ENCODE measurements at places on chromosomes 7 and 10.

GRCh38 chr7:128858380-128859231 is 4.0 kb upstream of the ATP6V1F start:
- no peak for ATAC-seq

- ATAC-seq = no peak
Measured at GRCh38 chr7:144866189-144866588, 30.3 kb upstream of the TPK1 start.

DNA sequence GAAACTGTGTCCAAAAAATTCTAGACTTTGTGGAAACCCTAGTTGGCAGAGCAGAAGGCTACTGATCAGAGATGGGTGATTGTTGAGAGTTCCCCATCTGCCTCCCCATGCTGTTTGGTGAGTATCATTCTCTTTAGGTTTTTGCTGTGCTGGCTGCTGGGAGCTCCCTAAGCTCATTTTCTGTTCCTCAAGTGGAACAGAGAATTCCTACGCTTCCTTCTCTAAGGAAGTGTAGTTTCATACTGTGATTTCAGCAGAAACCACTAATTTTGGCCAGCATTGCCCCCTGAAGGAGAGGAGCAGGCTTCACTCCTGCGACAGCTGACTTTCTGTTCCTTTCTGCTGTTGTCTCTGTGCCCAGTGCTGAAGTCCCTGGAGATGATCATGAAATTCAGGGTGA is 355.3 kb upstream of the NPVF start:
- no peak for ATAC-seq

GRCh38 chr7:148264933-148265557 is 325.5 kb upstream of the C7orf33 start:
- ATAC-seq = peak; percentile 51

- no peak for ATAC-seq
Measured at GRCh38 chr7:112193915-112194502, 12.2 kb downstream of the DOCK4 start.

GRCh38 chr10:126042354-126042753 is 146.0 kb downstream of the FANK1 start:
- ATAC-seq = peak; percentile 5

DNA sequence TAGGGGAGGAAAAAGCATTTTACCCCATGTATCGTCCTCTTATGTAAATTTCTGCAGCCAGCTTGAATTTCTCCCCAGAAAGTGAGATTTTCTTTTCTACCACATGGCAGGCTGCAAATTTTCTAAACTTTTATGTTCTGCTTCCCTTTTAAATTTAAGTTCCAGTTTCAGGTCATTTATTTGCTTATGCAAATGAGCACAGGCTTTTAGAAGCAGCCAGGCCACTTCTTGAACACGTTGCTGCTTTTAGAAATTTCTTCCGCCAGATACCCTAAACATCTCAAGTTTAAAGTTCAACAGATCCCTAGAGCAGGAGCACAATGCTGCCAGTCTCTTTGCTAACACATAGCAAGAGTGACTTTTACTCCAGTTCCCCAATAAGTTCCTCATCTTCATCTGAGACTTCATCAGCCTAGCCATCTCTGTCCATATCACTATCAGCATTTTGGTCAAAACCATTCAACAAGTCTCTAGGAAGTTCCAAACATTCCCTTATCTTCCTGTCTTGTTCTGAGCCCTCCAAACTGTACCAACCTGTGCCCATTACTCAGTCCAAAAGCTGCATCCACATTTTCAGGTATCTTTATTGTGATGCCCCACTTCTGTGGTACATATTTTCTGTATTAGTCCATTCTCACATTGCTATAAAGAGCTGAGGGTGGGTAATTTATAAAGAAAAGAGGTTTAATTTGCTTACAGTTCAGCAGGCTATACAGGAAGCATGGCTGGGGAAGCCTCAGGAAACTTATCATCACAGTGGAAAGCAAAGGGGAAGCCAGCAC is 16.3 kb downstream of the EZH2 start:
- ATAC-seq = no peak

- no peak for ATAC-seq
Measured at GRCh38 chr10:24114556-24114955, 94.4 kb upstream of the KIAA1217 start.

GRCh38 chr10:7706534-7707073 is 3.5 kb downstream of the ITIH2 start:
- no peak for ATAC-seq

DNA sequence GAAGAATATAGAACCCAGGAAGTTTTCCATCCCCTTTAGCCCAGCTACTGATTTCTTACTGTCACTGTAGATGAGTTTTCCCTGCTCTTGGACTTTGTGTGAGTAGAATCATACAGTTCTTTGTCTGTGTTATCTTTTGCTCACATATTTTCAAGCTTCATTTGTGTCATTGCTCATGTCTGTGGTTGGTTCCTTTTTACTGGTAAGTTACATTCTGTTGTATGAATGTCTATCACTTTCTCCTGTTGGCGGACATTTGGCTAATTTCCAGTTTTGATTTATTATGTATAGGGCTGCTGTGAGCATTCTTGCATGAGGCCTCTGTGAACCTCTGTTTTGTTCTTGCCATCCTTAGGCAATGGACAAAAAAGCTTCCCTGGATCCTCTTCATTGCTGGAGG is 5.3 kb downstream of the GLRX3 start:
- no peak for ATAC-seq

DNA sequence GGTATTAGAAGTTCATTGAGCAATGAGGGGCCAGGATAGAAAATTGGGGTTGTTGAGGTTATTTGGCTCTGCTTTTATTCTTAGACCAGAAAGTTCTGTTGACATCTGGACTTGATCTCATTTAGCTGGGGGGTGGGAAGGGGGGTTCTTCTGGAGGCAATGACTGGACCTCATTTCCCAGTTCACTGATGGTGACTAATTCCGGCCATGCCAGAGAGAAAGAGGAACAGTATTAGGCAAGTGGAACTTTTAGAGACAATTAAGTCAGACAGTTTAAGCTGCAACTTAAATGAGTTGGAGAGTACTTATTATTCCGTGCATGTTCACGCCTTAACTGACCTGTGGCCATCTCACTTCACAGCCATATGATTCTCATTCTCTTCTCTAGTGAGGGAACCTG is 512.5 kb downstream of the REEP3 start:
- ATAC-seq = no peak

- no peak for ATAC-seq
Measured at GRCh38 chr10:47222461-47222860, 77.5 kb upstream of the GDF10 start.

- ATAC-seq = no peak
Measured at GRCh38 chr10:127935071-127935561, 28.2 kb downstream of the PTPRE start.

- ATAC-seq = peak; percentile 41
Measured at GRCh38 chr7:140358412-140359051, 39.8 kb downstream of the SLC37A3 start.

GRCh38 chr10:80464557-80465450 is 10.7 kb downstream of the TSPAN14 start:
- no peak for ATAC-seq

DNA sequence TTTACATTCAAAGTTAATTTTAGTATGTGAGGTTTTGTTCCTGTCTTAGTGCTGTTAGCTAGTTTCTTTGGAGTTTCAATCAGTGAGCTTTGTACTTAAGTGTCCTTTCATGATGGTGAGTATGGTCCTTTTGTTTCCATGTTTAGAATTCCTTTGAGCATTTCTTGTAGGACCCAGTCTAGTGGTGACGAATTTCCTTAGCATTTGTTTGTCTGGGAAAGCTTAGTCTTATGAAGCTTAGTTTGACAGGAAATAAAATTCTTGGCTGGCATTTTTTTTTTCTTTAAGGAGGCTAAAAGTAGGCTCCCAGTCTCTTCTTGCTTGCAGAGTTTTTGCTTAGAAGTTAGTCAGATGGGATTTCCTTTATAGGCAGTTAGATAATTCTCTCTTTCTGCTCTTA is 209.2 kb upstream of the SEMA3C start:
- no peak for ATAC-seq

DNA sequence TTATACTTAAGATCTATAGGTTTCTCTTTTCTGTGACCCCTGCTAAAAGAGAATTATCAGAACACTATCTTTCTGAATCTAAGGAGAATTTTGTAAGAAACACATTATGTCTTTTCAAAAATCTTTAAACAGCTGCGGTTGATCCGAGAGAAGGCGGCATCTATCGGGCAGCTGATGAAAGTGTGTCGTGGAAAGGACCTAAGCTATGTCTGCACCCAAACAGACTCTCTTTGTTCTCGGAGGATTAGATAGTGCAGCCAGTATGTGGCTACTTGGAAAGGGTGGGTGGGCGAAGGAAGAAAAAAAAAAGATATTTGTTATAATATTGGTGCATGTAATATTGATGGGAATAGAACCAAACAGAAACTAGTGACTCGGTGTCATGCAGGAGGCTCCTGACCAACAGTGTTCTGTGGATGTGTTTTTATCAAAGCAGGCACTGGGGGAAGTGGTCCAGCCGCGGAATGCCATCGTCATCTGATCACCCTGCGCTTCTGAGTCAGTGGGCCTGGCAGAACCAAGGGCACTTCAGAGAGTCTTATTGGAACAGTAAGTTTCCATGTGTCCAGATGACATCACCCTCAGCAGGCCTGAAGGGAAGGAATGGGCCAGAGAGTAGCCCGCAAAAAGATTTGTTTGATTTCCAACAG is 509.7 kb upstream of the AKR1E2 start:
- no peak for ATAC-seq

DNA sequence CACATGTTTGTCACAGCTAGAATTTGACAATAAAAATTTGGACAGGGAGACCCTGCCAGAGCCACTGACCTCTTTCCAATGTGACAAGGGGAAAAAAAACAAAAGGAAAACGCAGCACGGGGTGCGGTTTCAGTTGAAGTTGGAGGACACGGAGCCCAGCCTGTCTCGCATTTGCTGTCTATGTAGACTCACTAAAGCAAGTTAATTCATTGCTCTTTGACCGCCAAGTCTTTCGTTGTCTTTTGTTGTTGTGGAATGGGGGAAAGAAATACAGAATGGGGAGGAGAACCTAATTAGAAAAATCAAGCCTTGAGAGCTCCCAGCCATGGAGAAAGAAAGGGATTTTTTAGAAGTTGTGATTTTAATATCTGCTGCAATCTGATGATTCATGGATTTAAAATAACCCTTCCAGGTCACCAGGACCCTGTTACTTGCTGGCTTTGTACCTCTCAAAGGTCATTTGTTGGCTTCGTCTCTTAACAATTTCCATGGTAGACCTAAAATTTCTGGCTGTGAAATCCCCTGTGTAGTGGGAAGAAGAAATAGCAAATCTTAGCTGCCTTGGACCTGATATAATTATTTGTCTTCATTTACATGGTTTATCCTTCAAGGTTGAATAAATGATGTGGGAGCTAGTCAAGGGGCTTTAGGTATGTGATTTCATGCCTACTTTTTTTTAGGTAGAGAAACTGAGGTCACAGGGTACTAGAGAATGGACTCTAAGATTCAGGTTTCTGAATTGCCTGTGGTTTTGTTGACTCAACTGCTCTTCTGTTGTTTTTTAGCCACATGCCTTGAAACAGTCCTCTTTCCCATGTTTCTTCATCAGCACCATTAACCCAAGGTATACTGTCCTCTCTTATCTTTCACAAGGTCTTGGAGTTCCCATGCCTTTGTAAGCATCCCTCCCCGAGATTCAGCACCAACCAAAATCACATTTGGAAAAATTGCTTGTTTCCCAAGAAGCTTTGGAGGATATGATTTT is 78.7 kb downstream of the TCF7L2 start:
- no peak for ATAC-seq

DNA sequence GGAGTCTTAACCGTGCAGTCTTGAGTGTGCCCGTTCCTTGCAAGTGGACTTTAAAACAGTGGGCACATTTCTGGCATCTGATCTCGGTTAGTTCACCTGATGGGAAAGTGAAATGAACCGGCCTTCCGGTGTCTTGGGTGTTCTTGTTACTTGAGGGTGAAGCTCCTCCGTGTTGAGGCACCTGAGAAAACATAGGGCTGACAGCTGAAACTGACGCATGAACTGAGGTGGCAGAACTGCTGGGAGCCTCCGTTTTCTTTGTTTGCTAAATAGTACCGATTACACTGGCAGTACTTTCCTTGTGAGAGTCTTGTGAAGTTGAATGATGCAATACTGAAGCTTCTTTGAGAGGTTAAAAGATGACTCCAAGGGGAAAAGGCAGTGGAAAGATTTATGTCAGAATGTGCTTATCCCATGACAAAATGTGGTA is 62.8 kb upstream of the SAMD8 start:
- no peak for ATAC-seq

GRCh38 chr10:52539463-52539862 is 225.4 kb downstream of the DKK1 start:
- peak; percentile 16 for ATAC-seq

GRCh38 chr10:112649006-112649821 is 202.2 kb downstream of the VTI1A start:
- ATAC-seq = no peak

DNA sequence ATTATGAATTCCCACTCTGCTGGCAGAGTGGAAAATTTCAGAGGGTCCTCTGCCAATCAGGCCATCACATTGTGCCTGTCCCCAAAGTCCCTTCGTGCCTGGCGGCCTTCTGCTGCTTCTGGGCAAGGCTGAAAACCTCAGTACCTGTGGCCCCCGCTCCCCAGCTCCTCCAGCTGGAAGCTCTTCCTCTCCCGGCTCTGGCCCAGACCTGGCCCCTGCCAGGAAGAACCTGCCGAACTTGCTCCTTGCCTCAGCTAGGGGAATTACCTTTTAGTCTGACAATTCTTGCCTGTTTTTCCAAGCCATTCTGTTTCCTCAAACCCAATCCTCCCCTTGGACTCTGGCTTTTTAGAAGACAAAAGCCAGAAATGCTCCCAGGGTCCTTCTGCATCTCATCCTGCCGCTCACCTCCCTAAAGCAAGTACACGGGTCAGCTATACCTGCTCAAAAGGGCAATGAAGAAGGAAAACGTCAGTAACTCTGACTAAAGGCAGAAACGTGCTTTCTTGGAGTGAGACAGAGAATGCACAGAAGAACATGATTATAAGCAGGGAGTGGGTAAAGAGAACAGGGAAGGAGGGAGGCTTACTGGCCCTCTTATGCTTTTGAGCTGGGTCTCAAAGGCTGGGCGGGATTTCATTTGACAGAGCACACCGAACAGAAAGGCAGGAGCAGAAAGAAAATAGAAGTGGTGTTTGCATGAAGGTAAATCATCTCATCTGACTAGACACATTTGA is 28.1 kb upstream of the TRIL start:
- ATAC-seq = no peak

DNA sequence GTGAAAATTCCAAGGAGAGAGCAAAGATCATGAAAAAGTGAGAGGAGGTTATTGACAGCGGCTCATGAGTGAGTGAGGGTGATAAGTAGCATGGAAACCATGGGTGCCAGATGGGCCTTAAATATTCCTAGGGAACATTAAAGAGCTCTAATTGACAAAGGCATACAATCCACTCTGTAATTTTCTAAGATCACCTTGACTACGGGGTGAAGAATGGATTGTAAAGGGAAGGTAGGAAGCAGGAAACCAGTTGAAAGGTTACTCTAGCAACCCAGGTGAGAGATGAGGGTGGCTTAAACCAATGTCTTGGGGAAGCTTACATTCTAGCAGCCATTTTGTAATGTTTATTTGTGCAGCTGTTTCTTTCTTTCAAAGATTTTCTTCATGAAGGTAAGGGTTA is 75.7 kb downstream of the RSU1 start:
- ATAC-seq = no peak

- ATAC-seq = no peak
Measured at GRCh38 chr7:105087981-105088380, 74.0 kb downstream of the KMT2E start.

Measured in stimulated activated memory B cell treated with anti-CD40 and anti-IgM and Interleukin-4, amounts not matched to agents 10 μg/mL and 1 μg/mL and 100 μg/mL, for 72 hours (primary cell).